ENCODE measurements at places on chromosomes 11 and 22.

GRCh38 chr11:63761931-63762653 is 6.5 kb downstream of the ZFTA start:
- DNase-seq, result peak; percentile 92

DNA sequence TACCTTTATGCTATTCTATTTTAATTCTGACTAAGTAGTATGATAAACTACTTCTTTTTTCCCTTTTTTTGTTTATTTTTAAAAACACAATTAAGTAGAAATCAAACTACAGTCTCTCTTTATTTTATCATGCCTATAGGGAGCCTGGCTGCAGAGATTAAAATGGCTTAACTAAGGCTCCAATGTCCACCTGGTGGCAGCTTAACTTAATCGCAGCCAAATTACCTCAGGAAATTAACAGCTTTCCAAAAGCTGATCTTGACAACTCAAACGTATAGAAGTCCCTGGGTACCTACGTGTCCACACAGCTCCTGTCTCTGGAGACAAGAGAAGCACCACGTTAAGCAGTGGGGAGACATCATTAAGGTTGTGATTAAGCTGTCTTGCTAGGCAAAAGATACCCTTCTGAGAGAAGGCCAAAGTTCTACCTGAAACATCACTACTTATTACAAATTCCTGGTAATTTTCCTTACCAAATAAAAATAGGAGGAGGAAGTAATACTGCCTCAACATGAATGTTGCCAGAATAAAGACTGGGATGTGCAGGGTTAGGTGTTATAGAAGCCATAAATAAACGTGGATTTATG is 63.2 kb upstream of the SNX19 start:
- no peak for DNase-seq

DNA sequence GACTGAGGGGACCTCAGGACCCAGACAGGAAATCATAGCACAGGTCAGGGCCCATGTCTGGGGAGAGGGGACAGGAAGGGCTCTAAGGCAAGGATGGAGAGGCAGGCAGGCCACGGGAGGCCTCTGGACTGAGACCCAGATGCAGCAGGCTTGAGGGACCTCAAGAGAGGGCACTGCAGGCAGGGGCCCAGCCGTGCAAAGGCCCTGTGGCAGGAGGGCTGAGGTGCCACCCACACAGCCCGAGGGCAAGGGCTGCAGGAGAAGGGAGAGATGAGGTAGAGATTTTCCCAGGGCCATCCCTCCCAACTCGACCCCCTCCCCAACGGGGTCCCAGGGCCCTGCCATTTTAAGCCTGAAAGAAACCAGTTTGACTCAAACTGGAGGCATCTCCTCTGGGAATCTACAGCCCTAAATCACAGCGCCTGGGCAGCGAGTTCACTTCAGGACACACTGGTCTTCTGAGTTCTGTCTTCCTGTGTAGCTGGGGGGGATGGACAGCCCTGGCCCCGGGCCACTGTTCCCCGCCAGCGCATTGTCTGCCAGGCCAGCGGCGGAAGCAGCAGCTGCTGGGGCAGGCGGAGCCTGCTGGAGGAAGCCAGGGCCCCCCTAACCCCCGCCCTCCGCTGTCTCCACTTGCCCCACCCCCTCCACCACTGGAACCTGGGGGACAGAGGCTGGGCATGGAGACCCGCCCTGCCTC is 20.3 kb upstream of the WNT7B start:
- DNase-seq, result peak; percentile 90

DNA sequence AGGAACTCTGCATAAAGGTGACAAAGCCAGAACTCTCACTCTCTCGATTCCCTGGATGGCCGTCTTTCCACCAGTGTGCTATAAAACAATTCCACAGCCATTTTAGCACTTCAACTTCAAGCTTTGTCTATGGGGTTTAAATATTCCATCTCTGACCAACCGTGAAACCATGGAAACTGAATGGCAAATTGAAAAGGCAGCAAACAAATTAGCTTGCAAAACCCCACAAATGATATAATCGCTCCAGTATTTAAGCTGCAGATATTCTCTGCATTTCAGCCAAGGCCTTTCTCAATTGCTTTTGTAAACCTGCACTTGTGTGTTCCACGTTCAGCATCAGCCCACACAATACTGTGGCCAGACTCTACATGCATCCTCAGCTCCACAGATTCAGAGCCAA is 131.7 kb upstream of the ISX start:
- DNase-seq, result no peak

GRCh38 chr11:47863189-47863897 is 15.2 kb upstream of the NUP160 start:
- DNase-seq, result peak; percentile 87

- no peak for DNase-seq
These were observed 13.5 kb downstream of the MCAT start for GRCh38 chr22:43129426-43130425.

GRCh38 chr11:35622070-35622469 is 3.8 kb downstream of the FJX1 start:
- DNase-seq, result peak; percentile 79

- DNase-seq, result peak; percentile 61
These were observed 1169.3 kb downstream of the LRRC4C start for GRCh38 chr11:40290171-40290631.

DNA sequence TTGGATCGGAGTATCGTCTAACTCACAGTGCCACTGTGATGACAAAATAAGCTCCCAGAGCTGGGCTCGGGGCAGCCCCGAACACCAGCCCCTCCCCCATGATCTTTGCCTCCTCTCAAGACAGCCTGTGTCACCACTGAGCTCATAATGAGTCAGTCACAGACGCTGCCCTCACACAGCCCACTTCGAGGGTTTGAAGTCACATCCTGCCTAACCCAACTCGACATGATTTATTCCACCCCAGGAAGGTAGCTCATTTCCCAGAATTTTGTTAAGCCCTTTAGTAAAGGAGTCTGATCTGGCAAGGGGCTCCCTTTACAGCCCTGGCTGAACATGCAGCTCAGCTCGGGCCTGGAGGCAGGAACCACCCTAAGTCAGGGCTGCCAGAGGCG is 22.8 kb downstream of the MYH9 start:
- peak; percentile 90 for DNase-seq

- DNase-seq, result peak; percentile 37
These were observed 99.6 kb downstream of the C11orf87 start for GRCh38 chr11:109521571-109522086.

GRCh38 chr11:67998150-67999045 is 5.5 kb downstream of the UNC93B1 start:
- DNase-seq, result no peak

DNA sequence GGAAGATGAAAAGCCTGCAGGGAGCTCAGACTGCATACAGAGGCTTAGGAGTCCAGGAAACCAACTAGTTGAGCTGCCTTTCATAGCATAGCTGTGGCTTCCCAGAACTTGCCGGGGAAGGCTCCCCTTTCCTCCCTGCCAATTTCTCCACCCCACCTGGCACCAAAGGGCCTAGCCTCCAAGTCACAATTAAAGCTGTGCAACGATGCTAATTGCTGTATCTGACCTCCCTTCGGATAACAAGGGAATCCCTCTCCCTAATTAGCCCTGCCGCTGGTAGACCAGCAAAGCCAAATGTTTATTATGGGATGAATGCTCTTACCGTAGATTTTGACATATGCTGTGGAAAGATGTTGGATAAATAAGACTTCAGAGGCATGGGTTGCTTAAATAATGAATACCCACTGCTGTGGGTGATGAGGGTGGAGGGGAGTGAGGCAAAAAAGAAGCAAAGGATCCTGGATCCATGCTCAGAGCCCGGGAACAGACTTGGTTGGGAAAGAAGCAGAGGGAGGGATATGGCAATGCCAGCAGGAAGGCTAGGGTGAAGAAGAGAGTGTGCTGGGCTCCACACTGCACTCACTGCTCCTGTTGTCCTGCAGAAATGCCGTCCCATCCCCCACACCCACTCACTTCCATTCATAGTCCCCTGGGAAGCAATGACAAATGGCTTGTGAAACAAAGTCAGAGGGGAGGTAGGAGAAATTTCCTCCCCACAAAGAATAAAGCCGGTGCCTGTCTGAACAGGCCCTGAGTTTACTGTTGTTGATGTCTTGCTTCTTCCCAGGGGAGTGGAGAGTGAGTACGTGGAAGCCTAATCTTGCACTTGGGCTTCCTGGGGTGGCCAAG is 608.1 kb upstream of the CADM1 start:
- no peak for DNase-seq

DNA sequence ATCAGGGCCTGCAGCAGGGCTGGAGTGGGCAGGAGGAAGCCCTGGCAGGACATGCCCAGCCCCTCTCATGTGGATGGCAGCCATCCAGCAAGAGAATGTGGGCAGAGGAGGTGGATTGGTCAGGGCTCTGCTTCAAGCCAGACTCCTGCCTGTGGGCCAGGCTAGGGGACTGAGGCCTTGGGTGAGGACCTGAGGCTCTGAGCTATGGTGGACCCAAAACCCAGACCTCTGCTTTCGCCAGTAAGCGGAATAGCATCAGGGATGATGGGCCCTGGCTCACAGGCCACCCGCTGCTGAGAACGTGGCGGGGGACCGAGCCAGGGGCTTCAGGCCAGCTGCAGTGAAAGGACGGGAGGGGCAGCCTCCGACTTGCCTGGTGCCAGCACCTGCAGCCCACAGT is 57.4 kb downstream of the LINC01488 start:
- peak; percentile 20 for DNase-seq

- no peak for DNase-seq
These were observed 21.7 kb upstream of the PRDM10 start for GRCh38 chr11:130024361-130024760.

DNA sequence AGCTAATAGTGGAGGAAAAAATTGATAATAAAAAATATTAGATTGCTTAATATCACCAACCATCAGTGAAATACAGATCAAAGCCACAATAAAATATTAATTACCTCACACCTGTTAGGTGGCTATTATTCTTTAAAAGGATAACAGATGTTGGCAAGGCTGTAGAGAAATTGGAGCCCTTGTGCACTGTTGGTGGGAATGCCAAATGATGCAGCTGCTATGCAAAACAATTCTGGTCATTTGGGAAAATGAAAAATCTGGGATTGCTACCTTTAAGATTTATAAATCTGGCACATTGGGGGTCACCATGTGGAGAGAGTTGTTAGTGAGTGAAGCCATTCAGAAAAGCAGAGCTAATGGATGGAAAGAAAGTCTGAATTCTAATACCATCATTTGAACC is 143.4 kb downstream of the FCHSD2 start:
- no peak for DNase-seq

DNA sequence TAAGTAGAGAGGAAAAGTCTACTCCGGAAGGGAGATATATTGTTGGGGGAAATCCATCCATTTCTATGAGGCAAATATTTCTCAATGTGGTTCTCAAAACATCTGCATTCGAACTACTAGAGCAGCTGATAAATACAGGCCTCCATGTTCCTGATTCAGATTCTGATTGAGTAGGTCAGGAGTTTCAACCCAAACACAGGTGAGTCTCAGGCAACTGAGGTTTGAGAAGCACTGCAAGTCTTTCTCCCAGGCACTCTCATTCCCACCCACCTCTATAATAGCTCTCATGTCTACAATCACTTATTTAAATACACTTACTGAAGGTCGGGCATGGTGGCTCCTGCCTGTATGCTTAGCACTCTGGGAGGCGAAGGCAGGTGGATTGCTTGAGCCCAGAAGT is 14.7 kb upstream of the ASPHD2 start:
- DNase-seq, result no peak

DNA sequence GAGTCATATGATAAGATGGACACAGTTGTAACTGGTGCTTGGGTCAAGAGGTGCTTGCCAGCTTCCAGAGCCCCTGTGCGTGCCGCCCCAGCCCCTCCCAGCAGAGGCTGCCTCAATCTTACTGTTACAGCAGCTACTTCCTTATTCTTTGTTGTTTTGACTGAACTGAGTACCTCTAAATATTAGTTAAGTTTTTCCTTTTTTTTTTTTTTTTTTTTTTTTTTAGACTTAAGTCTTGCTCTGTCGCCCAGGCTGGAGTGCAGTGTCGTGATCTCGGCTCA is 8.8 kb downstream of the ZBED4 start:
- DNase-seq, result no peak

DNA sequence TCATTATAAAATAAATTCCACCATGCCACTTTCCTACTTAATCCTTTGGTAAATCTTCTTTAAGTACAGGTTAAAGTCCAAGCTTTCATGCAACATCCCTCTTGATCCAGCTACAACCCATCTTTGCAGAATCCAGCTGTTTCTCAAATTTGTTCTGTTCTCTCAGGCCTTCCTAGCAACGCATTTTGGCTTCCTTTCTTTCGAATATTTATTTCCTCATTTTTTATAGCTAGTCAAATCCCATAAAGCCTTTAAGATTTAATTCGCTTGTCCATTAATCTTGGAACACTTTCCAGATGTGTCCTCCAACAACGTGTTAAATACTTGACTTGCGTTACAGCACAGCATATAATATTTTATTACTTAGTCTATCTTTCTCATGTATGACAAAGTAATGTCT is 600.1 kb upstream of the CHORDC1 start:
- peak; percentile 93 for DNase-seq

GRCh38 chr11:86068138-86068871 is 579 bp downstream of the PICALM start:
- DNase-seq, result peak; percentile 46

DNA sequence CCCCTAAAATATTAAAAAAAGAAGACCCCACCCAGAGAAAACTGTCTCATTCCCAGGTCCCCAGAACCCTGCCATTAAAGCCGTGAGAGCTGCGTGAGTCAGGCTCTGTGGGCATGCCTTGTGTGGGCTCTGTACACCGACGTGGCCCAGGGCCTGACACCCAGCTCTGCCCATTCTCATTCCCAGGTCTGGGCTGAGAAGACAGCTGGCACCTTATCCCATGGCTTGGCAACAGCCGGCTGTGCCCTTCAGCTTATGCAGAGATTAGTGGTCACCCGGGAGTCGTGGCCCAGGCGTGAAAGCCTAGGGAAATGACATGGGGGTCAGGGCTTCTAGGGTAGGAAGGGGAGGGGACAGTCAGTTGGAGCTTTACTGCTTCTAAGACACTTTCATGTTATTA is 31.9 kb downstream of the OTOG start:
- no peak for DNase-seq

DNA sequence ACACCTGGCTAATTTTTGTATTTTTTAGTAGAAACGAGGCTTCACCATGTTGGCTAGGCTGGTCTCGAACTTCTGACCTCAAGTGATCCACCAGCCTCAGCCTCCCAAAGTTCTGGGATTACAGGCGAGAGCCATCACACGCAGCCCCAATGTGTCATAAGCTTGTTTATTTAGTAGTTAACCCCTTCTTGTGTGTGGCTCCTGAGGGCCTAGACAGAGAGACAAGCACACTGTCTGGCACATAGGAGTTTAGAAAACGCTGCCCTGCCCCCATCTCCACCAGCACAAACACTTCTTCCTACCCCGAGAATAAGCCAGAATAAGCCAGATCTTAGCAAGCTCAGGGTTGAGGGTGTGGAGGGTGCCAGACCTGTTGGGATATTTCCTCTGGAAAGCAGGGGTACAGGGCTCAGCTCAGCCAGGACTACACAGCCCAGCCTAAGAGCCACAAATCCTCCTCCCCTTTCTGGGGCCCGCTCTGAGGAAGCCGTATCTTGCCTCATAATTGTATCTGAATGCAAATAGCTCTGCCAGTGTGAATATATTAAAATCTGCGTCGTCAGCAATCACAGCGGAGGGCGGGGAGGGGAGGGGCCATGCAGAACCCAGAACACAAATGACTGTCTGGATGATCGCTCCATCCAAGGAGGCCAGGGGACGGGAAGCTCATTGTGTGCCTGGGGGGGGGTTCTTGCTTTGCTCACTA is 247.3 kb downstream of the MN1 start:
- DNase-seq, result peak; percentile 83

- DNase-seq, result peak; percentile 61
These were observed 124.7 kb downstream of the CADM1 start for GRCh38 chr11:115379528-115379927.

Data from umbilical cord (tissue), 2 donors.